Activated naive CD8-positive, alpha-beta T cell treated with anti-CD3 and anti-CD28 coated beads, Interleukin-2, amount 50 U/mL, for 24 hours (primary cell): ENCODE measurements at places on chromosomes 2 and 18.

DNA sequence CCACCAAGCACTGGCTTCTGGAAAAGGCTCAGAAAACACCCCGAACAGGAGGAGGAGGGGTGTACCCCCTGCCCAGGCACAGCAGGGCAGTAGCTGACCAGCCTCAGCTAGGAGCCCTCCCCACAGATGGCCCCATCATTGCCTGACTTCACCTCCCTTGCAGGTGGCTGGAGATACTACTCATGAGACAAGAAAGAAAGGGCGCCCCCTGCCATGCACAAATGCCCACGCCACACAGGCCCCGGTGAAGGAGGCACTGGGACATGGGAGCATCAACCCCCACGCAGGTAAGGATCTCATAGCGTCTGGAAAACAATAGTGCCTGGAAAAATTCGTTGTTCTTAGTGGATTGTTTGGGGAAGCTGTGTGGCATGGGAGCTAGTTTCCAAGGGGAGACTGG, 240.6 kb downstream of the TFCP2L1 start:
- DNase-seq: no peak

GRCh38 chr2:67652679-67653078, 255.5 kb downstream of the ETAA1 start:
- DNase-seq: no peak

GRCh38 chr2:118255771-118256372, 167.6 kb downstream of the INSIG2 start:
- no peak for DNase-seq

GRCh38 chr2:168731616-168732015, 70.8 kb upstream of the NOSTRIN start:
- no peak for DNase-seq

GRCh38 chr2:101146535-101146934, 4.6 kb downstream of the TBC1D8 start:
- DNase-seq: no peak

DNA sequence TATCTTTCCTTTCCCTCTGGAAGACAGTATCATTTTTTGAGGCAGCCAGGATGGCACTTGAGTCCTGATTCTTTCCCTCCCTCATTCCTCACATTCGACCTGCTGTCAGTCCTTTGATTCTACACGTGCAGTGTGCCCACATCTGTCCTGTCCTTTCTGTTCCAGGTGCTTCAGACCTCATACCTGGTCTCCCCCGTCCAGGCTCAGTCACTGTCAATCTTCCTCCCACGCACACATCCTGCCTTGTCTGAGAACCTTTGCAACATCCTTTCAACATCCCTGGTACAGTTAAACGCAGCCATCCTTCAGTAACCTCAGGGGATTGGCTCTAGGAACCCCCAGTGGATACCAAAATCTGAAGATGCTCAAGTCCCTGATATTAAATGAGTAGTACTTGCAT, 10.1 kb downstream of the BCL2 start:
- no peak for DNase-seq

- no peak for DNase-seq
Measured at GRCh38 chr18:3931542-3932112, 481.7 kb downstream of the TGIF1 start.

GRCh38 chr2:72612614-72613160, 213.1 kb downstream of the EXOC6B start:
- DNase-seq: no peak

- no peak for DNase-seq
Measured at GRCh38 chr2:217456016-217456415, 546.8 kb downstream of the TNS1 start.

GRCh38 chr2:228105526-228106250, 75.8 kb downstream of the SPHKAP start:
- no peak for DNase-seq

DNA sequence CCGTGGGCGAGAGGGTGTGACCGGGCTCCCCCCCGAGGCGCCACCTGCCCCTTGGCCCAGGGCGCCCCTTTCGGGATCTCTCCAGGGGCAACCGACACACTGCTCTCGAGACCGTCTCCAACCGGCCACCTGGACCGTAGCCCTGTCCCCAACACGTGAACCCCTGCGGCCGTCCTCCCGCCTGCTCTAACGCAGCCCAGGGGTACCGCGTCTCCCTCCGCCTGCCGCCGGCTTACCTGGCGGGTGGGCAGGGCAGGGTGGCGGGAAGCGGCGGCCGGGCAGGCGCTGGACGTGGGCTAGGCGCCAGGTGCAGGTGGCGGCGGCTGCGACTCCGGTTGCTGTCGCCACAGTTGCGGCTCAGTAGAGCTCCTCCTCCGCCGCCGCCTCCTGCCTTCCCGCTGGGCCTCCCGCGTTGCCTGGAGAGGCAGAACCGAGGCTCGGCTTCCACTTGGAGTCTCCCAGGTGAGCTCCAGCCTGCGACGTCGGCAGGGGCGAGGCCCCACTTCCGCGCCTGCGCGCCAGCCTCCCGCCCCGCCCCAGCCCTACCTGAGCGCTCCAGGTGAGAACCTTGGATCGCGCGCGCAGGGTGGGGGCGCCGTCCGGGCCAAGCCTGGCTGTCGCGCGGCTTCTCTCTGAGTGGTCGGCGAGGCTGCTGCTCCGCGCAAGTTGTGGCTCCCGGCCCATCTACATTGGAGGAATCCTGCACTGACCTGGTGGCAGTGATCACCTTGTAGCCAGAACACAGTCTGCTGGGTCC, at the start of gene GALNT3:
GALNT3 (minus strand) TSS at position 469 of the 757 bp plus-strand sequence. CDS start 23,547 bp downstream, outside the sequence.
- peak; percentile 28 for DNase-seq

GRCh38 chr18:67007999-67008398, 404.1 kb upstream of the CDH19 start:
- DNase-seq: no peak

GRCh38 chr2:51013079-51013932, 18.6 kb downstream of the NRXN1 start:
- DNase-seq: no peak
